ENCODE measurements at places on chromosomes 3 and 15. TPM values are rescaled to one million over a fixed set of nuclear protein-coding genes. Genes with fewer than 3 reads are reported as not detected.
A peak's percentile ranks its signal among the peaks of the same experiment; 100 is the strongest.

RIOX2 gene
- total RNA-seq, result 36.3 TPM

TMEM212 gene
- not detected for total RNA-seq

DNA sequence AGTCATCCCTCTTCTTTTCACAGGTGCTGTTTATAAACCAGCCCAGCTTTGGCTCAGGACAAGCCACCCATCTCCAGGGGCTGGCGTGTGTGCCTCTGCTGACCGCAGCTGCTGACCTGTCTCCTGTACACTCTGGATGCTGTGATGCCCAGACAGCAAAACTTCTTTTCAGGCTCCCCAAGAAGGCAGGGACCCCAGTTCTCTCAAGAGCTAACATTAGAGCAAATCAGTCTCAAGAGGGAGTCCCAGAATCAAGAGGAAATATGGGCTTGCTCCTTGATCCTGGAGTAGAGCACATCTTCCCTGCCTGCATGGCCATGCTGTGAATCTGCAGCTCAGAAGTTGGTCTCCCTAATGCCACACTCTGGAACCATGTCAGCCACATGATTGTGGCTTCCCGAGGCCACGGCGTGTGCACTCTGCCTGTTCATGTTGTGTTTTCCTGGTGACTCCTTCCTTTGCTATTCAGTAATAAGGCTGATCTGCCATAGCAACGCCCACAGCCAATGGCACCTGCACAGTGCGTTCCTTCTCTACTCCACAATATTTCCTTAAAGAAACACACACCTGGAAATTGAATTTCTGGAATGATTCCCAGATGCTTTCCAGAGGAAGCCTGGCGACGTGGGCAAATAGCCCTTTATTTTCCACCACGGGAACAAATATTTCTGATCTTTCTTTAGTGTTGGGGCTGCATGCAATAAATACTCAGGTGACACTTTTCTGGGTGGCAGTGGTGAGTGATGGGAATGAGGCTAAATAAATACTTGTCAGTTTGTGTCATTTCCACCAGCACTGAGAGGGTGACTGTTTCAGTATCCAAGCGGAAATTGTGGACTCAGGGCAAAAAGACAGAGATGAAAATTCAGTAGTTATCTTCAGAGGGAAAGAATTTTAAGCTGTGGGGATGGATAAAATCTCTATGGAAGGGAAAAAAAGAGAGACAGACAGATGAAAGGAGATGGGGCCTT is 21.9 kb upstream of the THSD4 start:
- H3K27ac ChIP-seq, result peak overlapping the region; percentile 57
- no peaks in the 10 kb centered on the region for H3K36me3 ChIP-seq
- no peak overlapping the region for H3K4me3 ChIP-seq
- peak; percentile 76 for DNase-seq

DNA sequence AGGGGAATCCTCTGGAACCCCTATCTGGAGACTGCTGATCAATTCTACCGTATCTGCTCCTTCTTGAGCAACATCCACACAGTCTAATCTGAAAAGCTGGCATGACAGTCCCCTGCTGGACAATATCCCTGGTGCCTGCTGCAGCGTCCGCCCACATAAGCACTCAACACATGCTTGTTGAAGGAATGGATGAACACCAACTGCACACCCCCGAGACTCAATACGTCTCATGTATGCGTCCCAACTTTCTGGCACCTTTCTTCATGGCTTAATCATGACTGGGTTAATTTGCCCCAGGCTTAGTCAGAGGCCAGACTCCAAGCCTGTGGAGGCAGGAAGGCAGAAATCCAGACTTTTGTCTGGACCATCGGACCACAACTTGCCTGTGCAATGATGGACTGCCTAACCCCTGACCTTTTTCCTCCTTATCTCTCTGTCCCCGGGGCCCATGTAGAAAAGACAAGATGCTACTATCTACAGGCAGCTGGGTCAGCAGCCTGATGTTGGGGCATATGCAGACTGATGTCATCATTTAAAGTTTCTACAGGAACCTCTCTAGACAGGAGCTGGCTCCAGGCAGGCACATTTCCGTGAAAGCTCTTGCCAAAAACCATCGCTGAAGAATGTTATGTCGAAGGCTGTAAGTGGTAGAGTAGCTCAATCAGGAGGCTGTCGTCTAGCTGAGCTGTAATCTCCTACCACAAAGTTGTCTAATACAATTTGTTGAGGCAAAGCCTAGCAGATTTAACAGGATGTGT is 114.1 kb upstream of the TPM1 start:
- H3K27ac ChIP-seq, result peak overlapping the region; percentile 86
- H3K4me1 ChIP-seq, result peaks cover 36% of the 10 kb centered on the region
- no peaks in the 10 kb centered on the region for H3K36me3 ChIP-seq
- no peaks in the 10 kb centered on the region for H3K27me3 ChIP-seq
- peak overlapping the region; percentile 7 for H3K4me3 ChIP-seq

DNA sequence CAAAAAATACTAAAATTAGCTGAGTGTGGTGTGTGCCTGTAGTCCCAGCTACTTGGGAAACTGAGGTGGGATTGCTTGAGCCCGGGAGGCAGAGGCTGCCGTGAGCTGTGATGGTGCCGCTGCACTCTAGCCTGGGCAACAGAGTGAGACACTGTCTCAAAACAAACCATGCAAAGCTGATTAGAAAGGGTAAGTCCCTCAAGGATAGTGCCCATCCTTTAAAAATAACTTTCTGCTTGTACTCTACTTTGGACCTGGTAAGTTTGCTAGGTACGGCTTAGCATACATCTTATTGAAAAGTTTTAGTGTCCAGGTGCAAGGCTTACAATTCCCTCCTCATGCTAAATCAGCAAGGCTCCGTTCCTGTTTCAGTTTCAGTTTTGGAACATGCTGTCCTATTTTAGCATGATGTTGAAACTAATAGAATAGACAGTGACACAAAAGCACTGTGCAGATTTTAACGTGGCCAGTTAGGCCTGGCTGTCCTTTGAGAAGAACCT is 21.4 kb downstream of the FEM1B start:
- no peaks in the 10 kb centered on the region for H3K27me3 ChIP-seq
- H3K36me3 ChIP-seq, result peaks cover 19% of the 10 kb centered on the region
- no peak overlapping the region for H3K4me3 ChIP-seq
- no peak overlapping the region for H3K27ac ChIP-seq
- DNase-seq, result no peak

GRCh38 chr3:195148549-195148948 is 122.4 kb downstream of the XXYLT1 start:
- peaks cover 10% of the 10 kb centered on the region for H3K36me3 ChIP-seq
- H3K27me3 ChIP-seq, result no peaks in the 10 kb centered on the region
- no peak overlapping the region for H3K4me3 ChIP-seq
- peaks cover 67% of the 10 kb centered on the region for H3K4me1 ChIP-seq
- no peak overlapping the region for H3K27ac ChIP-seq
- DNase-seq, result no peak

DNA sequence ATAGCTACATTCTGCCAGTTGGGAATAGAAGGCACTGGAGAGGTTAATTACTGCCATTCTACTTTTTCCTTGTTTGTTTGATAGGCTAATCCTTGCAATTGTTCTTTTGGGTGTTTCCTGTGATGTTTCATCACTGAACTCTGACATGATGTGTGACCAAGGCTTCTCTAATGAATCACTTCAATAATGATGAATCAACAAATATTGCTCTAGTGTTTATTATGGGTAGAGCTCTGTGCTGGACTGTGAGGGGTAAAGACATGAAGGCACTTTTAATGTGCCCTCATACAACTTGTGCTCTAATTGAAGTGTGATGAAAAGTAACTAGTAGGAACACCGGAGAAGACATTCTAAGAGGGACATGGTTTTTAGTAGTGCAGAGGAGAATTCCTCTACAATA is 233.6 kb downstream of the WDR72 start:
- peaks cover 9% of the 10 kb centered on the region for H3K4me1 ChIP-seq
- H3K36me3 ChIP-seq, result no peaks in the 10 kb centered on the region

- H3K36me3 ChIP-seq, result no peaks in the 10 kb centered on the region
- no peak overlapping the region for H3K27ac ChIP-seq
- H3K4me1 ChIP-seq, result no peaks in the 10 kb centered on the region
- no peak overlapping the region for H3K4me3 ChIP-seq
Measured at GRCh38 chr15:89670971-89671560, 8.1 kb downstream of the PLIN1 start.

- H3K4me1 ChIP-seq, result no peaks in the 10 kb centered on the region
- no peaks in the 10 kb centered on the region for H3K36me3 ChIP-seq
- H3K4me3 ChIP-seq, result no peak overlapping the region
- DNase-seq, result no peak
- no peak overlapping the region for H3K27ac ChIP-seq
- no peaks in the 10 kb centered on the region for H3K27me3 ChIP-seq
Measured at GRCh38 chr3:107880702-107881101, 210.1 kb downstream of the CD47 start.

- no peak for DNase-seq
- no peaks in the 10 kb centered on the region for H3K36me3 ChIP-seq
- H3K4me3 ChIP-seq, result no peak overlapping the region
Measured at GRCh38 chr3:183151821-183152351, 10.6 kb downstream of the LAMP3 start.

All from Calu3 (cell line).